Activated CD4-positive, CD25-positive, alpha-beta regulatory T cell treated with anti-CD3 and anti-CD28 coated beads, Interleukin-2, amount 50 U/mL, for 72 hours (primary cell): ENCODE measurements at places on chromosomes 3 and 15.

DNA sequence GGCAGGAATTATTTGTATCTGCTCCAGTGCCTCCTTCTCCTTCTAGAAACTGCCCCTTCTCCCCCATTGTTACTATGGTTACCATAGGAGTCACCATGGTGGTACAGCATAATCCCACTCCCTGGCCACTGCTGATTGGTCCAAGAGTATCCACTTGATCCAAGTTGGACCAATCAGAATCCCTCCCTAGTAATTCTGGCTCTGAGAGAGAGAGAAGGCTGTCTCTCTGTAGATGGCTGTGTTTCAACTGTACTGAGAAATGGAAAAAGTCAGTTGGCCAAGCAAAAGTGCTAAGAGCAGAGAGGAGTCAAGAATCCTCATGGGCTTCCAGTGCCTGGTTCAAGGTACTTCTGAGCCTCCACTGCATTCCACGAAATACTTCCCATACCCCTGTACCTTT, 120.6 kb upstream of the SPATA12 start:
- no peak for DNase-seq

- DNase-seq: no peak
These were observed 388.1 kb downstream of the TBC1D5 start for GRCh38 chr3:17354341-17354740.

GRCh38 chr15:31034152-31034551, 42.7 kb upstream of the MTMR10 start:
- no peak for DNase-seq

DNA sequence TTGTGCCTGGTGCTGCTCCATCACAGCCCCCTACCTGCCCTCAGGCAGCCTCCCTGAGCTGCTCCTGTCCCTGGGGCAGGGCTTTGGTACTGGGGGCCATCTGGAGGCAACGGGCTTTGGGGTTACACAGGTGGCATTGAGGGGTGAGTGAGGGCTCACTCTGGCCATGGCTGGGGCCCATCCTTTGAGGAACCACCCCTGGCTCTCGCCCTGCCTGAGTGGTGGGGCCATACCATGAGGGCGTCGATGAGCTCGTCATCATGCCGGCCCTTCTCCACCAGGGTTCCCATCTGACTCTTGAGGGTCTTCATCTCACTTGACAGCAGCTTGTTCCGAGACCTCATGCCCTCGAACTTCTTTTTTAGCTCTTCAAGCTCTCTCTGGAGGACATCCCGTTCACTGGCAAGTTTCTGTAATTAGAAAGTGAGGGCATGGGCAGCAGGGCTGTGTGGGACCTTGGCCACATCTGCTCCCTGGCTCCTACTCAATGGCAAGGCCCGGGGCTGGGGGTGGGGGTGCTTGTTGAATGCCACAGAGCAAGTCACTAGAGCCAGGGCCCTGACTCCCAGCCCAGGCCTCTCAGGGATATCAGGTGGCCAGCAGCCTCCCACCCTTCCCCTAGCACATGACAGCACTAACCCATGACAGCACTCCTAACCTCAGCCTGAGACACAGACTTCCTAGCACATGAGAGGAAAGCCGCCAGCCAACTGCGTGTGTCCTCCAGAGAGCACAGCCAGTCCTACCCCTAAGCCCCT, 33.5 kb downstream of the CCDC13 start:
- no peak for DNase-seq

DNA sequence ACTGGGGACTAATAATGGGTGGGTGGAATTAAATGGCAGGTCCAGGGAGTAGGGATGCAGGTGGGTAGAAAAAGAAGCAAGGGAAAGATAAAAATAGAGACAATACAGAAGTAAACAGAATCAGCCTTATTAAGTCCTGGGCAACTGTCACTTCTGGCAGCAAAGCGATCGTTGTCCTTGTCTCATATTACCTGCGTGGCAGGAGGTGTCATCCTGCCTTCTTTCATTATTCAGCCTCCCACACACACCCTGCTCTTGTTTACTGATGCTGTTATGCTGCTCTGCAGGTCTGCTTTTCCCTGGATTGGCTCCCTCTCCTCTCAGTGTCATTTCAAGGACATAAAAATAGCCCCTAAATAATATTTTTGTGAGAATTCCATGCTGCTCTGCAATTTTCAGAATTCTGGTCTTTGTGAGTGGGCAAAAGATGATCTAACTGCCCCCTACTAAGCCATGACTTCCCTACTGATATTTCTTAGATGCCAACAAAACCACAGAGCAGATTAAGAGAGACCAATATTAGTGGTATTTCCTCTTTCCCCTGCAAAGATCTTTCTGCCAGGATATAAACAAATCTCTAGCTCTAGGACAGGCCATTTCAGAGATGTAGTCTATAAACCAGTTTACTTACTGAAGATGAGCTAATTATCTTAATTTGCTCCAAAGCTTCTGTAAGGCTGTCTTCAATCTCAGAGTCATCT, 8.5 kb downstream of the VEPH1 start:
- no peak for DNase-seq
